ENCODE measurements at places on chromosomes 7 and 10.

- no peak for DNase-seq
These were observed 4.1 kb upstream of the PLAU start for GRCh38 chr10:73906524-73907447.

- no peak for DNase-seq
These were observed 123.9 kb upstream of the PPIF start for GRCh38 chr10:79223091-79224048.

- no peak for DNase-seq
These were observed 47.7 kb upstream of the MGAM2 start for GRCh38 chr7:142063551-142064442.

DNA sequence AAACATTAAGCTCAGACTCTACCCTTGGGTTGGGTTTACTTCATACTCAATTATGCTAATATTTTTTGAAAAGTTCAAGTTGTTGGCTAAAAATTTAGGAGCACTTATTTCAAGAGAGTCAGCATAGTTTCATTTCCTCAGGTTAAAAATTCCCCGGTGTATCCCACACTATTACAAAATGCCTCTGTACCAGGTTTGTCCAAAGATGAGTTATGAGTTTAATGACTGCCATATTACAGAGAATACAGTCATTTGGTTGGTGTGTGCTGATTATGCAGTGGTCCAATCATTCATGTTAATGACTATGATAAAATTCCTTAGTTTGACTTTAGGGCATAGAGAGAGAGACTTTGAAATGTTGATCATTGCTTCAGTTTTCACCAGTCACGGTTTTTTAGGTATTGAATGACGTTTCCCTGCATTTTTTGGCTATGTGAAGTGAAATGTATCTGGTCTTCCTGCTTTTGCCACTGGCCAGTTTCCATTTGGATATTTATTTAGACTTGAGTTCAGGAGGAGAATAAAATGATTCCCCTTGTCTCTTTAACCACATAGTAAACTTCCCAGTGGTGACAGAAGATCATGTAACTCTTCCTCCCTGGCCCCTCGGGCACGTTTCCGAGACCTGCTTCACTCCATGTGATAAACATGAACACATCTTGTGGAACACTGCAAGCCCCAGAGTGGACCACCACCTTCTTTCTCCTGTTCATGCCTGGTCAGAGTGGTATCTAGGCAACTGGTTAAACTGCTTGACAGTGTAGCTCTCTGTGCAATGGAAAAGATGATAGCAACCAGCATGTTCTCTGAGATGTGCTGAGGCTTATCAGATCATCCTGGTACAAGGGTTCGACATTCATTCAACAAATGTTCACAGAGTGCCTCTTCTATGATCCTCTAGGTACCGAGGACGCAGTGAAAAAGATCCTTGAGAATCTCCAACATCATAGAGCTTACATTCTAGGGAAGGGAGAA lies 153.6 kb downstream of the CACNB2 start:
- DNase-seq: no peak

DNA sequence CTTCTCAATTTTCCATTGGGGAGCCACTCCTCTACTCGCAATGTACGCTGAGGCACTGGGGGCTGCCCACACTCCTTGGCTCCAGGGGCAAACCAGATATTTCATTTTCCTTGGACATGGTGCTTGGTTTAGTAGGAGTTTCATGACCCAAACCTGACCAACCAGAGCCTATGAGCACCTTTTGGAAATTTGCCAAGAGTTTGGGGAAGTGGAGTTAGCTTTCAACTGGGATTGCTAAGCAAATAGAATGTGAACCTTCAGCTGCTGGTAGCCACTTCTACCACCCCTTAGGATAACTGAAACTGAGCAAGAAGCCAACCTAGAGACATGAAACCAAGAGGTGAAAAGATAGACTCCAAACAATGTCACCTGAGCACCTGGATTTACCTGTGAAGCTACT lies 74.9 kb upstream of the COL13A1 start:
- DNase-seq: no peak

DNA sequence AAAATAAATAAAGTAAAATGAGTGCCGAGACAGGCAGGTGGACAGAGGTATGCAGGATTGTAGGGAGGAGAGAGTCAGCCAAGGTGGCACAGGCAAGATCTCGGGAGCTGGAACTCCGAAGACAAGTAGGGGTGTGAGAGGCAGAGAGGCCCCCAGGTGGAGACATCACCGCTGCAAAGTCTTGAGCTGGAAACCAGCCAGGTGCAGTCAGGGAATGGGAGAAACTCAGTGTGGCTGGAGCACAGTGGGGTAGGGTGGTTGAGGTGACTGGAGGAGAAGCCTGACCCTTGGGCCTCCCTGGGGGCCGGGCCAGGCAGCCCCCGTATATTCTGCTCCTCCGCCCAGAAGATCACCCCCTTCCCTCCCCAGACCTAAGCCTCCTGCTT lies 4.2 kb downstream of the EPHB4 start:
- DNase-seq: no peak

- DNase-seq: no peak
These were observed 149.4 kb downstream of the LRRN3 start for GRCh38 chr7:111240371-111240770.

GRCh38 chr10:122113945-122114747 lies 125.2 kb downstream of the TACC2 start:
- no peak for DNase-seq

DNA sequence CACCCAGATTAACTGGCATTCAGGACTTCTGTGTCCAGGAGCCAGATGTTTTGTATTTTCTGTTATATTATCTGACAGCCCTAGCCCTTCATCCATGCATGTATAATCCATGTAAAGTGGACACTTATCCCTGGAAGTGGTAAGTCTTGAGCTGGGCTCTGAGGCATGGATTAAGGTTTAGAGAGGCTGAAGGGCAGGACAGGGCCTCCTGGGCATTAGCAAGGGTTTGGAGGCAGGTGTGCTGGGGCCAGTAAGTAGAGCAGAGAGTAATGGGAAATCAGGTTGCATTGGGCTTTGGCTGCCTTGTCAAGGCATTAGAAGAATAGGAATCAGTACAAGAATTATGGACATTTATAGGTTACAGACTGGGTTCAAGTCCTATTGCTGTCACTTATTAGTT lies 138.0 kb downstream of the DYNC1I1 start:
- DNase-seq: no peak

DNA sequence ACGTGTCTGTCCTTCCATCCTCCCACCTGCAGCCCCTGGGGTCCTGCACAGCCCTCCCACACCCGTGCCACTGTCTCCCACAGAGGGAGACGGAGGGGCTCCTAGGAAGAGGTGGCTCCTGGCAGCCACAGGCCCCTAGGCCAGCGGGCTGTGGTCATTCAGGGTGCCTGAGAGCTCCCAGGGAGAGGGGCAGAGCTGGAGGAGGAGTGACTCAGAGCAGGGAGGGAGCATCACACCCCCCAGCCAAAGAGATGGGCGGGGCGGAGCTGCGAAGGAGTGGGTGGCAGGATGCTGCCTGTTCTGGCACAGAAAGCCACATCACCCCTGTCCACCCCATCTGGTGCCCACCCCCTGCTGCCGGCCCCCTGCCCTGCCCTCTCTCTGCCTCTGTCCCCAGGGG lies 50.5 kb downstream of the STK32C start:
- no peak for DNase-seq

DNA sequence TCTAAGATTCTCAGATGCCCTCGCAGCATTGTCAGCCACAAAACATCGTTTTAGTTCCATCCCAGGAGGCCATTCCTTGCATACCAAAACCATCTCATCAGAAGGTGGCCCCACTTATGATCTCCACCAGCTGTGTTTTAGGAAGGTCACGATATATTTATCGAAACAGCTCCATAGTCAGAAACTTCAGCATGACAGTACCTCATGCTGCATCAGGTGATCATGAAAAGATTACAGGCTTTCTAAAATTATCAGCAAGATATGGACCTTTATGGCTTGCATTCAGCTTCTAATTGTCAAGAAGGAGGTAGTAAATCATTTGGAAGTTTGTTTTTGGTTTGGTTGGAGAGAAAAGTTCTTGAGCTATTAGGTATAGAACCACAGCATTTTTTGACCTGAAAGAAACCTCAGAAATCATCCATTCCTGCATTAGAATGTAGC lies 20.0 kb downstream of the JAZF1 start:
- DNase-seq: no peak

- DNase-seq: no peak
These were observed 343.3 kb downstream of the FRMD4A start for GRCh38 chr10:13987446-13987845.

DNA sequence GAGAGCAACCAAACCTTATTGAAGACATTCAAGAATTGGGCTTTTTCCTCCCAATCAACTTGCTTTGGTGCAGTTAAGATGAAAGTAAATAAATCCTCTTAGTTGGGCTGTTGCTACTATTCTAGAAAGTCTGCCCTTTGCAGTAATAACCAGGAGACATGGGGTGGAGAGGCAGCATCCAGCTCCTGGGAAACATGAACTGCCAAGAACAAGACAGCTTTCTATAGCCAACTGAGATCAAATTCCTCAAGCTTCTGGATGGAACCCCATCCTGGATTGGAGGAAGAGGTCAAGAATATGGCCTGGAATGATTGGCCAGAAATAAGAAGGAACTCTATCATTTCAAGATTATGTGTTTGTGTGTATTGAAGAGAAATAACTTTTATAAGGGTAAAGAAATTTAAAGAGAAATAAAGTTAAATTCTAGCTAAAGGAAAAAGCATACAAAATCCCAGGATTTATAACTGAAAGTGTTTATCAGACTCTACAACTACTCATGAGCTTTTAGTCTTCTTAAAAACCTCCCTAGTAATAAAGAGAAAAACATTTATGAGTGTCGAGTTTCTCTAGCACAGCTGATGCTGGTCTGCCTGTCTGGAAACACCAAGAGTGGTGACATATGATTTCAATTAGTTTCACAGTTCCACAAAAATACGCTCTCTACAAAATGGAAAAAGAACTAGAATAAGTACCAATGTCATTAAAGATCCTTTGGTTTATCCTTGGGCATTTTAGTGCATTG lies 70.1 kb upstream of the COL1A2 start:
- no peak for DNase-seq

DNA sequence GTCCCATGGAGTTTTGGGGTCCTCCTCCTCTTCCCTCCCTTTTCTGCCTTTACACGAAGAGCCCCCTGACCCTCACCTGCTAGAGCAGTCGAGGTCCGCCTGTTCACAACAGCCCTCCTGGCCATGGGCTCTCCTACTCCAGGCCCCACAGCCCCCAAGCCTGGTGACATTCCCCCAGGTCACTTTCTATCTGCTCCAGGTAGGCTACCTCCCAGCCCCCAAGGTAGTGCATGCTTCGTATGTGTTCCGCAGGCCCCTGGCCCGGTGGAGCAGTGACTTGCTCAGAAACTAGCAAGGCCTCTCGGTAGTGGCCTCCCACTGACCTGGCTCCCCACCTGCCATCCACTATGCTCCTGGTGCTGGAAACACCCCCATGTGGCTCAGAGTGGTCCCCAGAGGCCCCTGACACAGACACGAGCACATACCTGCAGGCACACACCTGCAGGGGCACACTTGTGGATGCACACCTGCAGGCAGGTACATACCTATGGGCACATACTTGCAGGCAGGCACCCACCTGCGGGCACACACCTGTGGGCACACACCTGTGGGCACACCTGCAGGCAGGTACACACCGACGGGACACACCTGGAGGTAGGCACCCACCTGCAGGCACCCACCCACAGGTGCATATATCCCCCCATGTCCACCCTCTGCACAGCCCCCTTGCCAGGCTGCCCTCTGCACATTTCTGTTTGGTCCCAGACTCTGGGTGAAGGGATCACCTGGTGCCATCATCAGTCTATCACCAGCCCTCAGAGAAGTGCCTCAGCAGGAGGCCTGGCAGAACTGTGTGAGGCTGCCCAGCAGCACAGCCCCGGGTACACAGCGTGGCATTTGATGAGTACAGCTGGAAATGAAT lies 322.5 kb downstream of the PTPRN2 start:
- no peak for DNase-seq

GRCh38 chr7:112334366-112334765 lies 115.9 kb upstream of the IFRD1 start:
- DNase-seq: no peak

GRCh38 chr10:62816331-62817120 lies at the start of gene EGR2:
Gene EGR2, minus strand, starts transcription at chr10:62816366. Its CDS starts 337 bp downstream, at chr10:62816029.
- DNase-seq: peak; percentile 14

DNA sequence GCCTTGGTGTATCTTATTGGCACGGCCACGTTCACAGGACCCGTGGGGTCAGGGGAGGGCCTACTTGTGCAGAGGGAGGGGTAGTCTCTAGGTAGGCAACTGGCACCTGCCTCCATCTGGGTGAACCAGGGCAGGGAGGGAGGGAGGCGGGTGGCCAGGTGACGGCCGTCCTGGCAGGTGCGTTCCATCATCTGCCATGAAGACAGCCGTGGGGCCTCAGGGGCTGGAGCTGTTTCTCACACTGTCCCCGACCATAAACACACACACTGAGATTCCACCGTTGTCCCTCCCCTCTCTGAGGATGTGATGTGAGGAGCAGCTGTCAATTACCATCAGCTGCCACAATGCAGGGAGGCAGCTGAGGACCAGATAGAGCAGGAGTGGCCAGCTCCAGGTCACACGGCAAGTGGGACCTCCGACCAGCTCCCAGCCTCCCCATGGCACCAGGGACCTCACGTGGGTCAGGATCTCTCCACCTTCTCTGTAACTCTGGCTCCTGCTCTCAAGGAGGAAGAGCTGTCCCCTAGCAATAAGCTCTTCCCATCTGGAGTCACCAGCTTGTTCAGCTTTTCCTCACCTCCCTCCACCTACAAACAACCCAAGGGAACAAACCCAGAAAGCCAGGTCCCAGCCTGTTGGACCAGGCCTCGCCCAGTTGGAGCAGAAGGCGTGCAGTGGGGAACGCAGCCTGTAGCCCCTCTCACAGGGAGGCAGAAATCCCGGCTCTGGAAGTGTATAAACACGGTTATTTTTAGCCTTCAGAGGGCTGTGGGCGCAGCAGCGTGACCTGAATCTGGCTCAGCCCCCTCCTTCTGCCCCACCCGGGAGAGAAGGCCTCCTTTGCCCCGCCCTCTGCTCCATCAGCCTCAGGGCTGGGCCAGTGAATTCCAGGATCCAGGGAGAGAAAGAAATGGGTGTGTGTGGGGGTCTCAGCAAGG lies 33.1 kb downstream of the ZMIZ1 start:
- DNase-seq: no peak

- no peak for DNase-seq
These were observed 40.0 kb downstream of the NACAD start for GRCh38 chr7:45048748-45049147.

DNA sequence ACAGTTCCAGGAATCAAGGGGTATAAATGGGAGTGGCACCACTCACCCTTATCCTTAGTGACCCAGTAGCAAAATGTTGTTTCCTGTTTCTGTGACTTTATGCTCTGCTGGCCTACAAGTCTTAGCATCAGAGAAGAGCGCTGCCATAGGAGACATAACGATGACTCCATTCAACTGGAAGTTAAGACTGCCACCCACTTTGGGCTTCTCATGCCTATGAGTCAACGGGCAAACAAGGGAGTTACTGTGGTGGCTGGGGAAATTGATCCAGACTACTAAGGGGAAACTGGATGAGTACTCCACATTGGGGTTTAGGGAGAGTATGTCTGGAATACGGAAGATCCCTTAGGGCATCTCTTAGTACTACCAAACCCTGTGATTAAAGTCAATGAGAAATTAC lies 40.6 kb upstream of the PIK3CG start:
- no peak for DNase-seq

- DNase-seq: no peak
These were observed 11.8 kb upstream of the TIAL1 start for GRCh38 chr10:119608316-119609155.

All from NCI-H1930 (cell line).